BJ (cell line): ENCODE measurements at places on chromosomes 7 and 10.

- no peak for DNase-seq
Observed at GRCh38 chr7:86904949-86905834, 154.3 kb downstream of the ELAPOR2 start.

DNA sequence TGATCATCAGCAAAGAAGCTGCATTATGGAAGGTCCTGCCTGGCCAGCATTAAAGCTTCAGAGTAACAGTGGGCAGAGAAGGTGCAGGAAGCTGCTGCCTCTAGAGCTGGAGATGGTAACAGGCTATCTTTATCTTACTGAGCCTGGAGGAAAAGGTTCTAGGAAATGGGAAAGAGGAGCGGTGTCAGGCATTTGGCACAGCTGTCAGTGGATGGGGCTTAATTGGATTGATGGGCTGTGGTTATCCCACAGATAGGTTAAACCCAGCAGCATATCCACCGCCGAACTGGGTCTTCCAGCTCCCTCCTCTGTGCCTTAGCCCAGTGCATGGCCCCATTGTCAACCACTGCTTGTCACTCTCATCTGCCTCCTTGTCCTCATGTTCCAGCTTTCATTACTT, 127.6 kb downstream of the CCNY start:
- DNase-seq, result no peak

DNA sequence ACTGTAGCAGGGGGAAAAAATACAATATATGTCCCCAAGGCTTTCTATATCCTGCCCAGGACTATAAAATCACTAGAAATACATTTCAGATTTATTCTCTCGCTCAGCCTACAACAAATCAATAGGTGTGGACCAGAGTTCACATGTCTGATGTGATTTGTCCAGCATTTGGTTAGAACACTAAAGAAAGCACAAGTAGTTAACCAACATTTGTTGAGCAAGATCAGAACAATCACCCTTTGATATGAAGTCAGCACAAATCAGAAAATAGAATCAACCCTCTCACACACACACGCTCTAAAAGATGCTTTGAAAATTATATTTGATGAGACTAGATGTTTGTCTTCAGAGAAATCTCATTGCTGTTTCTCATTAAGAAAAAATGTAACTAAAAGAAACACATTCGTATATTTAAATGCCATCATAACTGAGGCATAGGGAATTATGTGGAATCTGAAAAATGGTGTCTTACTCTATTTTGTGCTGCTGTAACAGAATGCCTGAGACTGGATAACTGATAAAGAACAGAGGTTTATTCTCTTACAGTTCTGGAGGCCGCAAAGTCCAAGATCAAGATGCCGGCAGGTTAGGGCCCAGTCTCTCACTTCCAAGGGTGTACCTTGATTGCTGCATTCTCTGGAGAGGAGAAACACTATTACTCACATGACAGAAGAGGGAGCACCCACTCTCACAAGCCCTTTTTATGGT, 10.5 kb downstream of the AKR1D1 start:
- no peak for DNase-seq

GRCh38 chr7:43792471-43793150, 34.1 kb downstream of the BLVRA start:
- no peak for DNase-seq

GRCh38 chr7:36790311-36790787, 66.1 kb upstream of the AOAH start:
- DNase-seq, result no peak

DNA sequence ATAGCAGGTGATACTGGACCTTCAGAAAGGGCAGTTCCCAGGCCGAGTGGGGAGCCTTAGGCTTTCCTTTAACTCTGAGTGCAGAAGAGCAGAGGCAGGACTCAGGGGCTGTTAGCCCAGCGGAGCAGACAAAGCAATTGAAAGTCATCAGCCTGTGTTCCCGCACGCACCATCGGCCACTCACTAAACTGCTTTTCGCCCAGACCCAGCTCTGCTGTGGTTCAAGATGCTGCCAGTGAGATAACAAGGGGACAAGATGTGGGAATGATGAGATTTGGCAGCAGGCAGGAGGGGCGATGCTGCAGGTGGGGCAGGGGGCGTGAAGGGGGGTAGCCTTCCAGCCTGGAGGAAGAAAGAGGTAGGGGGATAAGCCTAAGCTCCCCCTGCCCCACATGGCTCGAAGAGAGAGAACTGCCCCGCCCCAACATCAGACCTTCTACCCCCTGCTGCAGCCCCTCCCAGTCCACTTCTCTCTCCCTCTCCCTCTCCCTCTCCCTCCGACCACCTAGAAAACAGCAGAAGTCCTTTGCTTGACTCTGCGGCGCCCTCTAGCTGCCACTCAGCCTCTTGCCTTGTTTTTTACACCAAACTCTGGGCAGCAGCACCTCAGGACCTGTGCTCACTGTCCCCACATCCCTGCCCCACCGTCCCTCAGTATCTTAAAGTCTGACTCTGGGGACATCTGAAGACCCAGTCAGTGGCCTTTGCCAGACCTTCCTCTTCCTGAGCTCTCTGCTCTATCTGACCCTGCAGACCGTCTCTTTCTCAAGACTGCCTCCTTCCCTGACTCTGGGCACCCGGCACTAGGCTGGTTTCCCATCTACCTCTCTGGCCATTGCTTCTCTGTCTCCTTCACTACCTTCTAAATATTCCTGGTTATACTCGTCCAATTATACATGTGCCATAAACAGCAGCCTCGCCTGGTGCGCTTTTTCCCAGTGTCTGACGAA, 110.5 kb downstream of the C10orf105 start:
- no peak for DNase-seq

DNA sequence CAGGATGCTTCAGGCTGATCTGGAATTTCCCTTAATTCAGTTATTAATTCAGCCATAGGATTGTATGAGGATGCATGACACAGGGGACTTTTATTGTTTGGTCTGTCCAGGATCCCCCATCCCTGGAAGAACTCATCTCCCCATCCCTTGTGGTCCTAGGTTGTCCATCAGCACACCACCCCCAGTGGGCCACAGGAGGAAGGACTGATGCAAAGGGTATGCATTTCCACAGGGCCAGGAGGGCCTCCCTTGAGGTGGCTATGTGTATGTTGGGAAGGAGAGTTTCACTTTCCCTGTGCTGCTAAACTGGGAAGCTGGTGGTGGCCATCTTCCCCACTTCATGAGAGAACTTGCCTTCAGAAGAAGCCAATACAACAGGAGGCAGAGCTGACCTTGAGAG, 44.6 kb upstream of the GRB10 start:
- DNase-seq, result no peak

GRCh38 chr10:36452851-36453250, 672.5 kb upstream of the ANKRD30A start:
- DNase-seq, result no peak

GRCh38 chr7:135166338-135166990, 4.0 kb downstream of the CYREN start:
- no peak for DNase-seq

GRCh38 chr7:116142850-116143249, 67.5 kb upstream of the TES start:
- no peak for DNase-seq

GRCh38 chr7:6171532-6172223, 100.7 kb downstream of the CYTH3 start:
- DNase-seq, result no peak

- no peak for DNase-seq
Observed at GRCh38 chr7:139095194-139095659, 14.3 kb downstream of the ZC3HAV1 start.

- DNase-seq, result no peak
Observed at GRCh38 chr10:44929356-44930255, 18.5 kb downstream of the TMEM72 start.

GRCh38 chr10:79502561-79503309, 9.6 kb upstream of the EIF5AL1 start:
- no peak for DNase-seq

GRCh38 chr10:29643771-29644501, 9.2 kb upstream of the SVIL start:
- DNase-seq, result no peak

DNA sequence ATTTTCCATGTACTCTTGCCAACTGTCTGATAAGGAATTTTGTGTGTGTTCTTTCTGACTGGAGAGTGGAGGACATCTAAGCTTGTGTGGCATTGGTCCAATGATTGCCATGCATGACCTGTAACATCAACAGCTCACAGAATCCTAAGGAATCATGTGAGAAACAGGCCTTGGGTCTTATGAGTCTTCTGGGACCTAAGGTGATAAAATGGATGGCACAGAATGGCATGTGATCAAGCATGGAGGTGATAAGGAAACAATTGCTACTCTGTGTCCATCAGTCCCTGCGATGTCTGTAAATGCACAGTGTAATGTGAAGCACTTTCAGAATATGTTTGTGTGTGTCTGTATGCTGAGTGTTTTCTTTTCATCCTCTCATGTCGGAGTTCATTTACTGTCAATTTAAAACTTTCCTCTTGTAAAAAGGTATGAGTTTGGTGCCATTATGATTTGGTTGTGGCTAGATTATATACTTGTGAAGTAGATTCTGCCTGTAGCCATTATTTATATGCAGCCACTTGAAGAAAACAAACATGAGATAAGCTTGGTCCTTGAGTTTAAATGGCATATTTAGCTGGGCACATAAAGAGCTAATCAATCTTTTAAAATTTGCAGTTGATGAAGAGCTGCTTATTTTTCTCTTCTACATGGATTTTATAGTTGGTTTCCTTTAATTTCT, 127.5 kb downstream of the VPS50 start:
- DNase-seq, result no peak
